ENCODE measurements at places on chromosomes 7 and 10.

DNA sequence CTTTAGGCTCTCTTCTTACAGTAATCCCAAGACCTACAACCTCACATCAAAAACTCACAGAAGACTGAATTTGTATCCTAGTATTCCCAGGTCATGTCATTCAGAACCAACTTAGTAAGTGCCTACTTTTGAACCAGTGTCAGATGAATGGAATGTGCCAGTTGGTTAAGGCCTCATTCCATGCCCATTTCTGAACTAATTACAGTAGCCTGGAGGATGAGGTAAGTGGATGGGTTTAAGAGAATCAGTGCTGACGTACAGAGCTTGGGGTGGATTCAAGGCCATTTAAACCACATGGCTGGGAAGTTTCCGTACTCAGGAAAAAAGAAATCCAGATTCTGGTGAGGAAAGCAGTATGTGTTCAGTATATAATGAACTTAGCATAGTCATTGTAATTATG lies 21.9 kb upstream of the FOXP2 start:
- peak; percentile 21 for DNase-seq

GRCh38 chr7:30093420-30093952 lies 41.3 kb upstream of the MTURN start:
- DNase-seq, result no peak

DNA sequence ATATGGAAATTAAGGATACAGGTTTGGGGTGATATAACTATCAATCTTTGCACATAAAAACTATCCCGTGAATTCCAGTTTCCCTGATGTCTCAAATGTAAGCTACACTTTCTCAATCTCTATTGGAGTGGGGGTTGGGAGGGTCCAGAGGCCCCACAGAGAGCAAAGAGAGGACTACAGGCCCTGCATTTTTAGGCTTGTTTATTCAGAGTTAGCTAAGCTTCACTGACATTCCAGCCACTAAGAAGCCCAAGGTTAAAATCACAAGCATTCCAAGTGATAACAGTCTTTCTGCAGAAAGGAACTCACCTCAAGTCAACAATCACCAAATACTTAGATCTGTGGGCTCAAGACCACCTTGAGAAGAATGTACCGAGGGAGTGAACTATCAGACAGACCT lies 31.6 kb upstream of the LAMB1 start:
- DNase-seq, result no peak

GRCh38 chr10:7374795-7375194 lies 36.0 kb downstream of the SFMBT2 start:
- no peak for DNase-seq

- DNase-seq, result peak; percentile 83
These were observed 300.5 kb downstream of the KLF6 start for GRCh38 chr10:3484306-3485056.

DNA sequence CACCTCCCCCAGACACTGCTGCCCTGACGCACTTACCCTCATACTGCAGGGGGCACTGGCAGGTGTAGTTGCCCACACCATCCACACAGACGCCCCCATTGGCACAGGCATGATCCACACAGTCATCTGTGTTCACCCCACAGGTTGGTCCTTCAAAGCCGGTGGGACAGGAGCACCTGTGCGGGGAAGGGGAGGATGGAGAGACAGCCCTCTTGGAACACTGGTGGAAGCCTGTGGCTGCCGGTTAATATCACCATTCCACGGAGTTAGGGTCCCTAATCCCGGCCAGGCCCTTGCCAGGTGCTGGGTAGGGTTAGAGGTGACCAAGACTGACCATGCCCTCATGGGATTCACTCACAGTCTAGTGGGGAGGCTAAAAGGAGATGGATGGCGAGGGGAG lies 171.8 kb downstream of the SLIT1 start:
- no peak for DNase-seq

GRCh38 chr7:2261611-2262010 lies 19.6 kb downstream of the NUDT1 start:
- no peak for DNase-seq

Data from EH (cell line).